NCI-H774 (cell line): ENCODE measurements at places on chromosomes 2 and 18.
A peak's percentile ranks its signal among the peaks of the same experiment; 100 is the strongest.

- no peak for DNase-seq
Measured at GRCh38 chr18:49025426-49025766, 74.6 kb upstream of the SMAD7 start.

GRCh38 chr2:227818675-227819397, 5.2 kb downstream of the CCL20 start:
- no peak for DNase-seq

GRCh38 chr2:207284556-207285472, 119.1 kb upstream of the KLF7 start:
- DNase-seq = no peak

DNA sequence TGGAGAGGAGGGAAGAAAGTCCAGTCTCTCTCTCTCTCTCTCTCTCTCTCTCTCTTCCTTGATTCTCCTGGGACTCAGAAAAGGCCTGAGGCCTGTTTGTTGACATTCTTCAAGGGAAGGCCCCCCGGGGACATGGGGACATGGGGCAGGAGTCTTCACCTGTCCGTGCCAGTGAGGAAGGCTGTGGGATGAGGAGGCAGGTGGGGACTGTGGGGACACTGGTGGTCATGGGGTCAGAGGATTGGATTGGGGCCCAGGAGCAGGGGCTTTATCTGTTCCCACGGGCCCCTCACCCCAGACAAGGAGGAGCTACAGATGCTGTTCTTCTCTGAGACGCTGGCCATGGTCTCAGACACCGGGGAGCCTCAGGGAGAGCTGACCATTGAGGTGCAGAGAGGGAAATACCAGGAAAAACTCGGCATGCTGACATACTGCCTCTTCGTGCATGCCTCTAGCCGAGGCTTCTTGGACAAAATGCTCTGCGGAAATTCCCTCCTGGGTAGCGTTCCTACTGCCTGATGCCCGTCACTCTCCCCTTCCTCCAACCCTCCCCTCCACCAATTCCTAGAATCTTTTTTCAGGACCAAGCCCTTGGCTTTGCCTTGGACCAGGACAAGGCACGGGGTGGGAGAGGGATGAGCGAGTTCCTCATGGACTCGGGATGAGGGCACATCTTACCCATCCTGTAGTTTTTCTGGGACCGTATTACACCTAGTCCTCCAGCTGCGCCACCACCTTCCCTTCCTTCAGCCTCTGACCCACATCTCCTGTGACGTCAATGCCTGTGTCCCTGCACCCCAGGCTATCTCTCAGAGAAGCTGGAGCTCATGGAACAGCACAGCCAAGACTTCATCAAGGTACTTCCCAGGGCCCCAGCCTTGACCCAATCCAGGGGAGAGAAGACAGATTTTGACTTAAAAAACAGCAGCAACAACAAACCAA, 850 bp downstream of the CATIP start:
- DNase-seq = no peak

DNA sequence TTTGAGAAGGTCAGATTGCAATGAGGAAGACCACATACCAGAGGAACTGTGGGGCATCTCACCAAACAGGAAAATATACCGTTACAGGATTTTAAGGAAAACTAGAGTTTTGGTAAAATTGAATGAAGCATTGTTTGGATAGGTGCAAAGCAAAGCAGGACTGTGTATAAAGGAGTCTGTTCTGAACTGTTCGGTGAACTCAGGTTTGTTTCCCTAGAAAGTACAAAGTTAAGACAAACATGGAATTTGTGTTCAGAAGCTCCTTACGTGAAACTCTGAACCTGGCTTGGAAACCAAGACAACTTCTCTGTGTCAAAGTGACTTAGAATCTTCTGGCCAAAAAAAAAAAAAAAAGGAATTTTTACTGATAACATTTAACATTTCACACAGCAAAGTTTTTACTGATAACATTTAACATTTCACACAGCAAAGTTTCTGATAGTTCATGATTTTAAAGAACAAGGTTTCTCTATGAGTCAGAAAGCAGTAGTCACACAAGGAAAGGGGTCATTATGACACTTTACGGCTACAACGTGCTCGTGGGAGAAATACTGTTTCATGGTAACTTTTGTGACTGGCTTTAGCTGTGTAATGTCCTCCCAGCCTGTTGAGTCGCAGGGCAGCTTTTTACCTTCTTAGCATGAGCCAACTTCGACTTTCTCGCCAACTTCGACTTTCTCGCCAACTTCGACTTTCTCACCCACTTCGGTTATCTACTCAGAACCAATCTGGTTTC, 21.2 kb upstream of the TET3 start:
- no peak for DNase-seq

DNA sequence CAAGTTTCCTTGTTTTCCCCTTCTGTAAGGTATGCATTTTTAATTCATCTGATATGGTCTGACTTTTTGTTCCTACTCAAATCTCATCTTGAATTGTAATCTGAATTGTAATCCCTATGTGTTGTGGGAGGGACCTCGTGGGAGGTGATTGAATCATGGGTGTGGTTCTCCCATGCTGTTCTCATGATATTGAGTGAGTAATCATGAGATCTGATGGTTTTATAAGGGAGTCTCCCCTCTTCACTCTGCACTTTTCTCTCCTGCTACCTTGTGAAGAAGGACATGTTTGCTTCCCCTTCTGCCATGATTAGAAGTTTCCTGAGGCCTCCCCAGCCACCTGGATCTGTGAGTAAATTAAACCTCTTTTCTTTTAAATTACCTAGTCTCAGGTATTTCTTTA, 476.1 kb downstream of the LPIN1 start:
- DNase-seq = no peak

- DNase-seq = no peak
Measured at GRCh38 chr18:48884306-48884705, 66.5 kb downstream of the SMAD7 start.

- DNase-seq = no peak
Measured at GRCh38 chr2:224999321-224999720, 42.9 kb downstream of the DOCK10 start.

GRCh38 chr2:69356471-69356870, 30.6 kb downstream of the GFPT1 start:
- DNase-seq = no peak

- no peak for DNase-seq
Measured at GRCh38 chr2:214674278-214674677, 135.2 kb downstream of the BARD1 start.

- no peak for DNase-seq
Measured at GRCh38 chr2:207871506-207871905, 101.8 kb upstream of the FZD5 start.

DNA sequence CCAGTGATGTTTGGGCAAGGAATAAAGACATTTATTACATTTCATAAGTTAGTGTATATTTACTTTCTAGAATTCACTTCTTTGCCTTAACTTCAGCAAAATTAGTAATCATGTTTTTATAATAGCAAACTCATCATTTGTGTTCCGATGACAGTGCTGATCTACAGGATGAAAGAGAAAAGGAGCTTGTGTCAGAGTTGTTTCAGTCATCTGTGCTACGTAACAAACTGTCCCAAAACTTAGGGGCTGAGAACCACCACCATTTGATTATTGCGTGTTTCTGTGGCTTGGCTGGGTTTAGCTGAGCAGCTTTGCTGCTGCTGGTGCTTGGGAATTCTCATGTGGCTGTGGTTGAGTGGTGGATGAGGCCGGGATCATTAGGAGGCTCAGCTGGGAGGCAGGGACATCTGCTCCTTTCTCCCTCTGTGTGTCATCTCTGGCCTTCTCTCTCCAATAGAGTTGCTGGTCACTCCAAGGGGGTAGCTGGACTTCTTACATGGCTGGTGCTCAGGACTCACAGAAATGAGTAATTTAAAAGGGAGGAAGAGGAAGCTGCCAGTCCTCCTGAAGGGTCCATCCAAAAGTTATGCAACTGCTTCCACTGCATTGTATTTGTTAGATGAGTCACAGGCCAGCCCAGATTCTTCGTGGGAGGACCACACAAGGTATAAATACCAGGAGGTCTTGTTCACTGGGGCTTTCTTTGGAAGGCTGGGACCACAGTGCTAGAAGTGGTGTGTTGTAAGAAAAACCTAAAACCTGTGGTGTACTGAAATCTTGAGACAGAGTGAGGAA, 43.4 kb upstream of the HAAO start:
- DNase-seq = no peak

GRCh38 chr2:46101557-46102220, 195.5 kb upstream of the EPAS1 start:
- no peak for DNase-seq

GRCh38 chr18:41828137-41828536, 126.9 kb upstream of the PIK3C3 start:
- DNase-seq = peak; percentile 28
